Stimulated activated CD4-positive, alpha-beta T cell treated with anti-CD3 and anti-CD28 coated beads, Interleukin-4, amount 100 ng/mL, for 4 hours (primary cell): ENCODE measurements at places on chromosomes 1 and 21.

- no peak for DNase-seq
Observed at GRCh38 chr1:216144661-216145450, 278.4 kb downstream of the USH2A start.

DNA sequence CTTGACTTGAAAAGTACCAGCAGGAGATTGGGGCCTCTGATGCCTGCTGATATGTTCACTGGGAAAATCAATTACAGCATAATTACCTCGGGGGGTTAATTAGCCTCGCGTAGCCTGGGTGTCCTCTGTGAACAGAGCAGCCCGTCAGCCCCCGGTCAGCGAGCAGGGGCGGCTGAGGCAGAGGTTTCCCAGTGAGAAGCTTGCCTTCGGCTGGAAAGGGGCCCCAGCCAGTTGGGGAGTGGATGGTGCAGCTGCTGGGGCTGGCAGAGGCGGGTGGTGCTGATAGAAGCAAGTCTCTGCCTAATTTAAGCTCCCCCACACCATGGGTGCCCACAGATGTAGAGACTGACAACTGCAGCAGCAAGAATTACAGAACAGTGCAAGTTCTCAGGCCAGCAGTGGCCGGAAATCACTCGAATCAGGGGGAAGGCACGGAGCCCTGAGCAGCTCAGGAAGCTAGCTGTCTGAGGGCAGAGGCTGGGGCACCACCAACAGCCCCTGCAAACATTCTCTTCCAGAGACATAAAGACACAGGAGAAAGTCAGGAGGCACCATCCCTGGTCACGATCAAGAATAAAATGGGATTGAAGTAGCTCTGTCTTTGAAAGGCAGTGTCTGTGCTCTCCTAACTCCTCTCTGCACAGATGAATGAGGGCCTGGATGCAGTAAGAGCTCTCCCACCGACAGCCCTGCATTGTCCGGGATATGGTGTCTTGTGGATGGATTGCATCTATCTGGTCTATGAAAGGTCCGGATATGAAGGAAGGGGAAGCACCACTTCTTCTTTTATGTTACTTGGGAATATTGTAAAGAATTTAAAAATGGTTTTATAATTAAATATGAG, 166.5 kb upstream of the CD34 start:
- no peak for DNase-seq

DNA sequence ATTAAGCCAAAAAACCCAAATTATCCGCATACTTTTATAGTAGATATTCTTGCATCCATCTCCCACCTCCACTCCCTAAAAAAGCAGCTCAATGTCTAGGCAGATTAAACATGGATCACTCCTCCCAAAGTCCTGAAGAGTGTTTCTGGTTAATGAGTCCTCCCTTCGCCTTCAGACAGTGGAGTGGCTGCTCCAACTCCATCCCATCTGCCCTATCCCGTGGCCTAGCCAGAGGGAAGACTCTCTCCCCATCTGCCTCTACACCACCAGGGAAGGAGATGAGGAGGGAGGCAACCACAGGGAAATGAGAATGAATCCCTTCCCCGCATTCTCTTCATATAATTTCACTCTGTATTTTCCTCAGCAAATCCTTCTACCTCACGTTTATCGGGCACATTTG, 103.8 kb downstream of the SLC45A1 start:
- no peak for DNase-seq

DNA sequence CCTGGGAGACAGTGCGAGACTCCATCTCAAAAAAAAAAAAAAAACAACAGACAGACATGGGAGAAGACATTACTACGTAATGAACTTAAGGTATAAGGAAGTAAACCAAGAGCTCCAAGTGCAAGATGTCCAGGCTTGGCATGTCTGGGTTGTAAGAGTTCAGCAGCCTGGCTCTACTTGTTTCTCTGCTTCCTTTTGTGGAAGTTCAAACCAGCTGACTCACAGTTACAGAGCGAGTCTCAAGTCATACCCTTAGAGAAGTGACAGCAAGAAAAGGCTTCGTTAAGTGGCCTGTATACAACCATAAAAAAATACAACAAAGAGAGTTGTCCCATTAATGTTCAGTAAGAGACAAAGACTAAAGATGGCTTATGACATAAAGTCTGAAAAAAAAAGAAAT, 1.3 kb downstream of the RIT1 start:
- DNase-seq = no peak
